ENCODE measurements at places on chromosomes 1 and 21.

- no peak for DNase-seq
Observed at GRCh38 chr21:16377120-16377658, 647.4 kb downstream of the USP25 start.

DNA sequence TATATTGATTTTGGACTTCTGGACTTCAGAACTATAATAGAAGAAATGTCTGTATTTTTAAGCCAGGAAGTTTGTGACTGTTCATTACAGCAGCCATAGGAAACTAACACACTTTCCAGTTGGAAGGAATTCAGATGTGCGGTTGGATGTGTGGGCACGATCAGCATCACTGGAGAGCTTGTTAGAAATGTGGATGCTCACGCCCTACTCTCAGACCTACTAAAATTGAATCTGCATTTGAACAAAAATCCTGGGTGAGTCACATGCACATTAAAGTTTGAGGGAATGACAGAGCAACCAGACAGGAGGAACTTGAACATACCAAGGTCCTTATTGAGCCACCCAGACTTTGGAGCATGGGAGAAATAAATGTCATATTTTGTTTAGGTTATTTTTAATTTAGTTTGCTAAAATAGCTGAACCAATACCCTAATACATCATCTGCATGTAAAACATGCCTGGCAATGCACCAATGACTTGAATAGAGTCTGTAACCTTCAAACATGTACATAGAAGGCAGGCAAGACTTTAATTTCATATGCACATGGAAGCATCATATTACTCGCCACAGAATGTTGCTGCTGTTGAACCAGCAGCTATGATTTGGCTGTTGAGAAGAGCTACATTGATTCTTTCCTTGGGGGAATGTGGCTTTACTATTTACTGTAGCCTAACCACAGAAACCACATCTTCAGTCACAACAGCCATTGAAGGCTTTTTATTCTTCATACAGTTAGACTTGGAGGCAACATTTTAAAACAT lies 346.2 kb downstream of the BARHL2 start:
- DNase-seq: peak; percentile 1

DNA sequence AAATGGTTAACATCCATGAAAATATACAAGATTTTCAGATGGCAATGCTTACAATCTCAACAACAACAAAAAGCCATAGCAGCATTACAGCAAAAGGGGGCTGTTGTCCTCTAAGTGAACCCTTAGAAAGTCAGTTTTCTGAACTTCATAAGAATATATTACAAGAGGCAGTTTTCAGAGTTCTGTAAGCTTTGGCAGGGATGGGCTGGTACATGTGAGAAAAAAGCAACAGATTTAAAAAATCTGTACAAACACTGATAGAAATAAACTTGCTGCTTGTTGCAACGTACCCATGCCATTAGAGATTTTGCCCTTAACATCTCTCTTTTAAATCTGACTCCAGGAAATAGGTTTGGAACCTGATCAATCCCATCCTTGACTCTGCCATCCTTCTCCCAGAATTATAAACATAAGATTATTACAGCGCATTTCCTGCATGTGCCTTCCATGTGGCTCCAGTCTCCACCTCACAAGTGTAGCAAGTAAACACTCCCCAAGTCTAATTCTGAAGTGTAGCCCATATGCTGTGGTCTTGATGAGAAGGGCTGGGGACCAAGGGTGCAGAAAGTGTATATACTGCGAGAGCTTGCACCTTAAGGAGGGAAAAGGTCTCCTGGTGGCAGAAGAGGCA lies 101.4 kb upstream of the TSPAN2 start:
- no peak for DNase-seq

DNA sequence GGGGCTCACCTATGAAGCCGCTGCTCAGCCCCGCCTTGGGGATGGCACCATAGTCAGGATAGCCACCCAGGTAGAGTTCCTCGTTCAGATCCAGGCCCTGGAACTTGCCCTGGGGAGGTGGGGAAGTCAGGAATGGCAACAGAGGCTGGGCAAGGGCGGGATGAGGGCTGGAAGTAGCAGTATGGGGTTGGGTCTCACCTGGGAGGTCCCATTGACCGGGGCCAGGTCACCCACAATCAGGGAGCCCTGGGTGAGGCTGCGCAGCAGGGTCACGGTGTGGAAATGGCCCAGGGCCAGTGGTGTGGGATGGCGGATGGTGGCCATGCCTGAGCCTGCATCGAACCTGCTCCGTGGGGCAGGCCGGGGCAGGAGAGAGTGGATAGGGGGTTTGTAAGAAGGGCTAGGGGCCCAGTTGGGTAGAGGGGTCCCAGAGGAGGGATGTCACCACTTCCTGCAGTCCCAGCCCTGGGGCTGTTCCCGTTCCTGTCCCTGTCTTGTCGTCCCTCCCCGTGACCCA lies 19.4 kb downstream of the LDLRAD2 start:
- no peak for DNase-seq

All from adipocyte (in vitro differentiated cells).